ENCODE measurements at places on chromosomes 5 and 9.

GRCh38 chr5:160129841-160130240 lies 10.6 kb upstream of the PWWP2A start:
- DNase-seq = no peak

DNA sequence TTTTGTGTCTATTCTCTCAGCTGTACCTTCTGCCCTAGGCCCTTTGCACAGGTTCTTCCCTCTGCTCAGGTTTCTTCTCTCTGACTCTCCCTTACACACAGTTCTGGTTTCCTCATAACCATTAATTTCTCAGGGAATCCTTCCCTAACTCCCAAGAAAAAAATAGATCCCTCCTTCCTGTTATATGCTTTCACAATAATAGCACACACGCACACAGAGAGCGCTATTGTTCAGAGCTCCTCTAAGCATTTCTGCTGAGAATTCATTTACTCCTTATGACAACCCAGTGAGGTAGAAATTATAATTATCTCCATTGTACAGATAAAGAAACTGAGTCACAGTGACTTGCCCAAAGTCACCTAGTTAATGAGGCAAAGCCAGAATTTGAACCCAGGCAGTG lies 1.7 kb upstream of the TCOF1 start:
- DNase-seq = no peak

- DNase-seq = no peak
These were observed 15.9 kb upstream of the TNFAIP8 start for GRCh38 chr5:119339965-119340364.

DNA sequence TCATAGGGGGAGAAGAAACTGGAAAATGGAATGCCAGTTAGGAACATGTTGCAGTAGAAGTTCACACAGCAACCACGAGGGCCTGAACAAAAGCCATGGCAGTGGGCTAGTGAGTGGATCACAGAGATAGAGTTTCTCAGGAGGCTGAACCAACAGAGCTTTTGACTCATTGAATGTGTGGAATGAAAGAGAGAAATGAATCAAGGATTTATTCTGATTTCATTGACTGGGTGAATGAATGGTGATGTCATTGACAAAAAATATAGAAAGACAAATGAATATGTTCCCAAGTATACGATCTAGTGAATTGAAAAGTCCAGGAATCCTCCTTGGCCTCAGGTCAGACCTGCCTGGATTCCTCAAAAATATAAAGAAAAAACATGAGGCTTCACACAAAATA lies 99.2 kb downstream of the ZNF462 start:
- no peak for DNase-seq

- no peak for DNase-seq
These were observed 75.6 kb upstream of the SLC44A1 start for GRCh38 chr9:105168870-105169319.

DNA sequence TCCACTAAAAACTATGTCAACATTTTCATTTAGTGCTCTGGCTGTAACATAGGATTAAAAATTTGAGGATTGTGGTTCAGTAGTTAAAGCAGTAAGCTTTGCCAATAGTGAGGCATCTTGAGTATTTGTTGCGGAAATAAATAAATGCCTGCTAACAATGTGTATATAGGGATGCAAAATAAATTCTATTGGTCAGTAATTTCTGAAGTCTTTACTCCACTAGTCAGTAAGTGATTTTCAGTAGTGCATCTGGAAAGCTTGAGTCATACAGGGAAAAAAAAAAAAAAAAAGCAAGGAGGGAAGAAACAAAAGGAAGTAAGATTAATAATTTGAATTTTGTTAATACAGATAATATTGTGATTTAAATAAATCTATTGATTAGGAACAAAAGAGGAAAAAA lies 21.0 kb downstream of the NIPBL start:
- DNase-seq = no peak

DNA sequence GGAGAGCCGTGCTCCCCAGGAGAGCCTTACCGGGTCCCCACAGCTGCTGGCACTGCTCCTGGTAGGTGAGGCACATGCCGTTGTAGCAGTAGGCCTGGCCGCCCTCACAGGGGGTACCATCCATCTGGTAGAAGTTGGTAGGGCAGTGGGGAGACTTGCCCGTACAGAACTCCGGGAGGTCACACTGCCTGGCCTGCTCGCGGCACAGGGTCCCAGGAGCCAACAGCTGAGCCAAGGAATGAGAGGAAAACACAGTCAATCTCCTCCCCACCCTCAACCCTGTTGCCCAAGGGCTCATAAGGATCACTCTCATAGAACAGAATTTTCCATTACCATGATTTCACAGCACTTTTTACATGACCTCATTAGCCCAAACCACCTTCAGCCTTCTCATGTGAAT lies 36.9 kb downstream of the NIPAL4 start:
- DNase-seq = no peak
